Mucosa of gallbladder (tissue), 1 donor: ENCODE measurements at places on chromosomes 4 and X. TPM values are rescaled to one million over a fixed set of nuclear protein-coding genes. Genes with fewer than 3 reads are reported as not detected.

The CLIC2 gene
- 8.2 TPM for total RNA-seq

The ADH1C gene
- total RNA-seq = 41.6 TPM

The SORBS2 gene
- total RNA-seq = 184 TPM

The MOSPD2 gene
- 12.2 TPM for total RNA-seq

The NLRP2B gene
- not detected for total RNA-seq

The CPLX1 gene
- total RNA-seq = 3.3 TPM

The NELFA gene
- total RNA-seq = 34.2 TPM

The PIR gene
- total RNA-seq = 25.1 TPM

The CXXC4 gene
- 0.83 TPM for total RNA-seq
